ENCODE measurements at places on chromosomes 11 and 22.

DNA sequence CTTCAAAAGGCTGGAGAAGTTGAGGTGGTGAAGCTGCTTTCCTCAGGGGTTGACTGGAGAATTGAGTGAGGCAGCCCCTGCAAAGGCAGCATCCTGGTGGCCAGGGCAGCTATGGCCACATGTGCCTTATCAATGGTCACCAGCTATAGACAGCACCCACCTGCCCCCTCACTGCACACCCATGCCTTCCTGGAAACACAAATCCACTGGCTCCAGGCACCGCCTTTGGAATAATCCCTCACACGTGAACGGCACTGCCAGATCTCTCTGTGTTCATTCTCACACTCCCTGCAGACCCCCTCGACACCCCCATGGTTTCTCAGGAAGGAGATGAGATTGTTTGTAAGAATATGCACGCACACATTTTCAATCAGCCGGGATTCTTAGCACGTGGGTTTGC is 1297.8 kb downstream of the TBC1D22A start:
- DNase-seq = no peak

- DNase-seq = peak; percentile 42
Measured at GRCh38 chr22:30286813-30287647, 2.3 kb downstream of the CASTOR1 start.

- DNase-seq = no peak
Measured at GRCh38 chr11:92362989-92363388, 138.4 kb downstream of the FAT3 start.

DNA sequence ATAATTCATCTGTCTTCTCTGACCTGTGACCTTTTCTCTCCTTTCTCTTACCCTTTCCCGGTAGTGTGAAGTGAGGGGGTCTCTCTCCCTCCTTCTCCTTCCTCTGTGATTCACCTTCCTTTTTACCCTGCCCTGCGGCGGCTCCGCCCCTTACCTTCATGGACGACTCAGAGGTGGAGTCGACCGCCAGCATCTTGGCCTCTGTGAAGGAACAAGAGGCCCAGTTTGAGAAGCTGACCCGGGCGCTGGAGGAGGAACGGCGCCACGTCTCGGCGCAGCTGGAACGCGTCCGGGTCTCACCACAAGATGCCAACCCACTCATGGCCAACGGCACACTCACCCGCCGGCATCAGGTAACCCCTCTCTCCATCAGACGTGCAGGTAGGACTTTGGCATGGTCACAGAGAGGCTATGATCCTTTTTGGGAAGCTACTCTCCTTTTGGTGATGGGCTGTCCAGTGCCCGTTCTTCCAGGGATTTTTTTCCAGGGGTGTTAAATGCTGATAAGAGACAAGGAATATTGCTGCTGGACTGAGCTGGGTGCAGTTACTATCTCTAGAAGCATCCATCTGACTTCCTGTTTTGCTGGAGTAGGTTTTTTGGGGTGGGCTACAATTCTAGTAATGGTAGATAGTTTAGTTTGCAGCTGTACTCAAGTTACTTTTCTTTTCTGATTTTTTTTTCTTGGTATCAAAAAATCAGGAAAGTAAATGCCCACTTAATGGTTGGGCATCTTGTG is 29.9 kb downstream of the CTNND1 start:
- no peak for DNase-seq

DNA sequence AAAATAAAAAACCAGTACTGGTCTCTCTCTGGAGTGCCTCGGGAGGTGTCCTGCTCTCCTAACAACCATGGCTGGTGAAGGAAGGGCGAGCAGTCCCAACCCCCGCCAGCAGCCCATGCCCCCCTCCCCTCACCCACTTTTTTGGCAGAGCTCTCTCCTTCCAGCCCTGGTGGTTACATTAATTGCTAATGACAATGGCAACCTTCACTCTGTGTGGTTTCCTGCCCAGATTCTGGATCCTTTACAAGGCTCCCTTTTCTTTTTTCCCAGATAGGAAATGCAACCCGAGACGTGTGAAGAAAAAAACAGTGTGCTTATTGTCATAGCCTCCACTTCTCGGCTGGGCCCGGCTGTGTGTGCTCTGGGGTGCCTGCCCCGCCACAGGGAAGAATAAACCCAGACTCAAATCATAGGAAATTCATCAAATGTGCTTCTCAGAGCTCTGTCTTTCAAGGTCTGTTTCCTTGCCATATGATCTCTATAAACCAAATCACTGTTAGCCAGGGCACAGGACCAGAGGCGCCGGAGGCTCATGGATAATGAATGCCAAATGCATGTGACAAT is 513.0 kb downstream of the SOX6 start:
- DNase-seq = no peak

GRCh38 chr22:40679249-40679963 is at the start of gene MCHR1:
MCHR1 (plus strand) TSS chr22:40679484; CDS start chr22:40679653, 169 bp downstream.
- DNase-seq = no peak

- no peak for DNase-seq
Measured at GRCh38 chr22:37418627-37419369, 8.5 kb downstream of the ELFN2 start.

DNA sequence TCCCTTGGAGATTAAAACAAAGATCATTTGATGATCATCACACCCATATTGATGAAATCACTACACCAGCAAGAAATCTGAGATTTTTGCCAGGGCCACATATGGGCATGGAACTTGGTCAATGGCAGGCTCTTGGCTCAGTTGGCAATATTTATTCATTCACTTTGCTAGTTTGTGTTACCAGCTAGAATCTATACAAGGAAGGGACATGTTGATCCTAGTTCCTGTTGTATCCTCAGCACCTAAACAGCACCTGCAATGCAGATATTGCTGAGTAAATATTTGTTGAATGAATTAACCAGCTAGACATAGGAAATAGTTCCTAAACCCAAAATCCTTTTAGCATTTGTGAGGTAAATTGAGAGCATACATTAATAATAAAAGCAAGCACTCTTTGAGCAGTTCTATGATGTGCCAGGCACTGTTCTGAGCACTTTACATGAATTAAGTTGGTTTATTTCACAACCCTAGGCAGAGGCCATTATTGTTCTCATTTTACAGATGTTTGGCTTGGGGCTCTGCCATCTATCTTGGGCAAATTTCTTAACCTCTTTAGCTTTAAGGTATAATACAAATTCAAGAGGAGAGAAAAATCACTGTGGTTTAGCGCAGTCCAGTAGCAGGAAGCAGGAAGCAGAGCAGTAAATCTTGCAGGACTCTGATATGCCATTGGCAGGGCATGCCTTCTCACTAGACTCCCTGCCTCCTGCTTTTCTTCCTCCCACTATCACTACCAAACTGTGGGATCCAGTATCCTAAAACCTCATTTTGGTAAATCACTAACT is 1.6 kb downstream of the TRIM68 start:
- DNase-seq = no peak

- no peak for DNase-seq
Measured at GRCh38 chr11:96288915-96289314, 54.1 kb downstream of the MAML2 start.

DNA sequence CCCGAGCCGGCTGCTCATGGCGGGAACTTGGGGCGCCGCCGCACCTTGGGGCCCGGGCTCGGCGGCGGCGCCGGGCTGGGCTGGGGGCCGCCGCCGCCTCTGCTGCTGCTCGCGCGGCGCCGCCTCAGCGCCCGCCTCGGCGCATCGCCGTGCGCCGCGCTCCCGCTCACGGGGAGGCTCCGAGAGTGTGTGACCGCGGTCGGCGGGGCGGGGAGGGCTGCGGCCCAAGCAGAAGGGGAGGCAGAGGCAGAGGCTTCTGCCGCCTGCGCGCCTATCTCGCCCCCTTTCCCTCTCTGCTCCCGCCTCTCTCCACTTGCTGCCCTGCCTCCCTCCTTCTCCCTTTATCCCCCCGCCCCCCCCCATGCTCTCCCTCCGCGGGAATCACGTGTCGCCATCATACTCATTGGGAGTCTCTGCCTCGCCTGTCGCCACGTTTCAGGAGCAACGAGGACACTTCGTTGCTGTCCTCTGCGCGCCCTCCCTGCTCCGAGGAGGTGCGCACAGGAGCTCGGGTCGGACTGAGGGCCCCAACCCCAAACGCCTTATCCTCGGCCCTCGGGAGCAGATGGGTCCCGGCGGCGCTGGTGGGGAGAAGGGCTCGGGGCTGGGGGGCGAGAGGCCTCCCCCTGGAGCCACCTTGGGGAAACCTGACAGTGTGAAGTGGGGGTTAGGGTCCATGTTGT is at the start of gene GUCY1A2:
GUCY1A2 (minus strand) TSS at position 258 of the 683 bp plus-strand sequence. CDS start 421 bp downstream, outside the sequence.
- DNase-seq = peak; percentile 20

DNA sequence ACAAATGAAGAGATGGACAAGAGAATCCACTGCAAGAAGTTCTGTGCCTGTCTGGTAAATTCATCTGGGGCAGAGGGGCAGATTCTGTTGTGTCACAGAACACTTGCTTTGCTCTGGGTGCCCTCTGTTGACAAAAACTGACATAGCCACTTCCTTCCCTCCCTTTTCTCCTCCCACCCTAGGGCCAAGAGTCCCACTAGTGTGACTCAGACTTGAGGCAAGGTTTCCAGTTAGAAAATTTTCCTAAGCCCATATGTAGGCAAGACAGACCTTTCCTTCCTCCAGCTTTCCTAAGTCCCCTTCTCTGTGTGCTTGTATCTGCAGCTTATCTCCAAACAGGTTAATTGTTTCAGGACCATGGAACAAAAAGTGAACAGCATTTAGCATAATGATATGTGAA is 106.8 kb downstream of the RBFOX2 start:
- DNase-seq = no peak

DNA sequence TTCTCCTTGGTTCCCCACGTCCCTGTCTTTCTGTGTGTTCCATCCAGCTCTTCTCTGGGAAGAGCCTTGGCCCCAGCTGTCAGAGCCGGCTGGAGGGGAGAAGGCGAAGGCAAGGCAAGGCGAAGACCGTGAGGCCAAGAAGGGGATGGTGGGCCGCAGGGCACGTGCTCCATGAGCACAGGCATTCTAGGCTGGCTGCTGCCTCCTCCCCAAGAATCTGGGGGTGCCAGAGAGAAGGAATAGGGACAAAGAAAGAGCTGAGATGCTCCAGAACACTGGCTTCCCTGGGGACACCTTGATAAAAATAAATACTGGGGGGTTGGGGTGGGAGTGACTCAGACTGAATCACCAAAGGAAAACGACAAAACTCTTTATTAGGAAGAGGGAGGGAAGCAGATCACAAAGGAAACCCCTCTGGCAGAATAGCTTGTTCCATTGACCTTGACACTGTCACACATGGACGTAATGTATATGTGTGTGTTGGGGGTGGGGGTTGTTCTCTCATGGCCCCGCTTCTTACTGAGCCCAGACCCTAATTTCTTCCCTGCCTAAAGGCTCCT is 52.5 kb downstream of the NECTIN1 start:
- no peak for DNase-seq

GRCh38 chr11:82718307-82718706 is 15.4 kb downstream of the FAM181B start:
- no peak for DNase-seq

DNA sequence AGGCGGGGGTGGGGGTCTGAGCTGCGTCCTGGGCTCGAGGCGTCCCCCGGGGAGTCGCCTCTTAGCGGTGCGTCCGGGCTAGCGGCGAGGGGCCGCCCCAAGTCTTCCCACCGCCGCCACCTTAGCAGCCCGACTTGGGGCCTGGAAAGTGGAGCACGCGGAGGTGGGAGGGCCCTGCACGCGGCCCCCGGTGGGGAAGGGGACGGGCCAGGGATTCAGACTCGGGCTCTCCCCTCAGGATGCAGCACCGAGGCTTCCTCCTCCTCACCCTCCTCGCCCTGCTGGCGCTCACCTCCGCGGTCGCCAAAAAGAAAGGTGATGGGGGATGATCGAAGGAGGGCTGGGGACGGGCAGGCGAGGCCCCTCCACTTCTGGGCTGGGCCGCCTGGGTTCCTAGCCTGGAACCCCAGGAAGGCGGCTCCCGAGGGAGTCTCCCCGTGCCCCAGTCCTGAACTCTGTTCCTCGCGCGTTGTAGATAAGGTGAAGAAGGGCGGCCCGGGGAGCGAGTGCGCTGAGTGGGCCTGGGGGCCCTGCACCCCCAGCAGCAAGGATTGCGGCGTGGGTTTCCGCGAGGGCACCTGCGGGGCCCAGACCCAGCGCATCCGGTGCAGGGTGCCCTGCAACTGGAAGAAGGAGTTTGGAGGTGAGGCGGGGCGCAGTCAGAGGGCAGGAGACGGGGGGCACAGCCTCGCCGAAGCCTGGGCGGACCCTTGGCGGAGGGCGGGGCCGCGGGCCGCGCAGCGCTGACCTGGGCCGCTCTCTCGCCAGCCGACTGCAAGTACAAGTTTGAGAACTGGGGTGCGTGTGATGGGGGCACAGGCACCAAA is 563 bp downstream of the MDK start:
- DNase-seq = no peak

- no peak for DNase-seq
Measured at GRCh38 chr11:72015511-72016061, 16.9 kb downstream of the IL18BP start.

- DNase-seq = no peak
Measured at GRCh38 chr11:3221408-3222002, 2.9 kb upstream of the MRGPRG start.

DNA sequence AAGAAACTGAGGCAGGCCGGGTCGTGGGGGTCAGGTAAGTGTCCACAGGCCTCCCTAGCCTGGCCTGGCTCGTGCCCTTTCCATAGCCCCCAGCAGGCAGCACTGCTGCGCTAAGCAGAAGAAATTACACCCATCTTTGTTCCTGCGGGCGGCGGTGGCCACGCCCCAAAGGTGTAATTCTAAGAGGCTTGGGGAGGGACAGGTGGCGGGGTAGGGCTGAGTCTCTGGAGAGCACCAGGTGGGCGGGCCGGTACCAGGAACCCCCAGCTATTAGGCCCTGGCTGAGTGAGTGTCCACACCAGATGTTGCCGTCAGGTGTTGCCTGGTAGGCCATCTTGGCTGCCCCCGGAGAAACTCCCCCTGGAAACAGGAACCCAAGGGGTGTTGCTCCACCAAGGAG is 12.3 kb upstream of the ARAP1 start:
- DNase-seq = no peak
